ENCODE measurements at places on chromosomes 2 and 18.

DNA sequence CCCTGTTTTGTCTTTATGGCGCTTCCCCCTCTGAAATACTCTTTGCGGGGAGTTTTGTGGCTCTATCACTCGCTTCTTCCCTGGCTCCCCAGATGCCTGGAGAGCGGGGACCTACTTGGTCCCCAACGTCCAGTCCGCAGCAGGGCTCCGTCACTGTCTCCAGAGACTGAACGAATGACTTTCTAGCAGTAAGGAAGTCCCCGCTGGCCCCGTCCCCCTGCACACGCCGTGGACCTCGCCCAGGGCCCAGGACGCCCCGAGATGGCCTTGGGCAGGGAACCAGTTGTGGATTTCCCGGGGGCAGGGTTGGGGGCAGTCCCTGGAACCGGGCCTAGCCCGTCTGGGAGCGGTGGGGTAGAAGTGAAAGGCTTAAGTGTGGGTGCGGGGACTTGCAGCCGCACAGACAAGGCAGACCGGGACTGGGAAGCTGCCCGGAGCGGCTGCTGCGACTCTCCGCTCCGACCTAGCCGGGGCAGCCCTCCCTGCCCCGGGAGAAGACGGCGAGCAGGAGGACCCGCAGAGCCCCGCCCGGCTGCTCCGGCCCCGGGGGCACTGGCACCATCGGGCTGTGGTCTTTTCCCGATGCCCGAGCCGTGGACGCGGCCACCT, 821 bp upstream of the EPHA4 start:
- DNase-seq: peak; percentile 81

DNA sequence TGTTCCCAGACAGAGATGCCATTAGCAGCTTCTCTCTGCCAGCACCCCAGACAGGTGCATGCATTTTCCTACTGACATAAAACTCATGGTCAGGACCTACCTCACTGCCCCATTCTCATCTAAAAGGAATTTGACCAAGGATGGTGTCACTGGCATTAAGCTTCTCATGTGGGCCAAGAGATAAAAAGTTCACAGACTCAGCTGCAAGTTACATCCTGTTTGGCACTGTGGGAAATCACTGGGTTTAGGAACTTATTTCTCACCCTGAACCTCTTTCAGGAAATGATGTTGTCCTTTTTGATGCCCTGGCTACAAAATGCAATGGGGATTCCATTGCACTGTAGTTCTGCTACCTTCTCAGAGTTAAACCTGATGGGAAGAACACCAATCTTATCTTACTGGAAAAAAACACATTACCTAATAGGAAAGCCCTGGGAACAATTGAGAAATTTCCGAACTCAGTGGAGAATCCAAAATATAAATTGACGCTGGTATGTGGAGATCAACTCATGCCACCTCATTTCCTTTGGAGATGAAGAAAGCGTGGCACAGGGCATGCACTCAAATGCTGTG, 252.1 kb upstream of the COPS8 start:
- no peak for DNase-seq

- no peak for DNase-seq
These were observed 14.0 kb upstream of the IMP4 start for GRCh38 chr2:130328710-130329109.

GRCh38 chr18:47930199-47930930, at the start of gene SMAD2:
Gene SMAD2, minus strand, starts transcription at chr18:47930659. Its CDS starts 33,903 bp downstream, at chr18:47896756.
- DNase-seq: peak; percentile 88

DNA sequence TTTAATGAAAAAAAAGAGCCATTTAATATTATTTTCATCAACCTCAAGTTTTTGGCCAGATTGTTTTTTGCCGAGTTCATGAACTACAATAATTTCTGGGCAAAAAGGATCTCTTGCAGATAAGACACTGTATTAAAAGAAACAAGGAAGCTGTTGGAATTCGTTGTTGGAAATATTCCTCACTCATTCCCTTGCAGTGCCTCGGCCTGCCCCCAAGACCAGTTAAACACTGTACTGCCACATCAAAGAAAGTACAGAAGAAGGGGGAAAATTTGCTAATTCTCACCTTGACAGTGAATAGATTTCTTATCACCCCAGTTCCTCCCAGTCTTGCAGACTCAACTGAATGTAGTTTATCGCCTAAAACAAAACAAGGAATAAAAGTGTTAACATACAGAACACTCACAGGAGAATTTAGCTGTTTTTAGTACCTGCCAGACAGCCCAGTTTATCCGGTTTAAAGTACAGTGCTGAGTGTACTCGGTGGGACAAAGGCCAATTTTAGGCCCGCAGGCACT, 1.2 kb downstream of the IDH1 start:
- DNase-seq: no peak

DNA sequence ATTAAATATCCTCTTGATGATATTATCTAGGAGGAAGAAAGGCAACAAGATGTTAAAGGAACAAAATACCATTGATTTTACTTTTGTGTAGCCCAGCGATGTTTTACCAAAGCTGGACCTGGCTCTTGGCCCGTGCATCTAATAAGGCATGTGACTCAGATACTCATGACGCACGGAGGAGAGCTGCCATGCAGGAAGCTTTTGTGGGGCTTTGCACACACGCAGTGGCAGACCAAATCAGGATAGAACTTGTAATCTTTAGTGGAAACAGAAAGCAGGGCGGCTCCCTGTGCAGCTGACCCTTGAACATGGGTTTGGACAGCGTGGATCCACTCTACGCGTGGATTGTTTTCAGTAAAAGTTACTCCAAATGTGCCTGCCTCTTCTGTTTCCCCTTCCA, 190.0 kb downstream of the NAPG start:
- DNase-seq: no peak
